ENCODE measurements at places on chromosomes 7 and 10.

GRCh38 chr7:24601600-24601999, 28.3 kb downstream of the PALS2 start:
- no peak for DNase-seq

- no peak for DNase-seq
These were observed 9.4 kb upstream of the GATA3 start for GRCh38 chr10:8044908-8045725.

DNA sequence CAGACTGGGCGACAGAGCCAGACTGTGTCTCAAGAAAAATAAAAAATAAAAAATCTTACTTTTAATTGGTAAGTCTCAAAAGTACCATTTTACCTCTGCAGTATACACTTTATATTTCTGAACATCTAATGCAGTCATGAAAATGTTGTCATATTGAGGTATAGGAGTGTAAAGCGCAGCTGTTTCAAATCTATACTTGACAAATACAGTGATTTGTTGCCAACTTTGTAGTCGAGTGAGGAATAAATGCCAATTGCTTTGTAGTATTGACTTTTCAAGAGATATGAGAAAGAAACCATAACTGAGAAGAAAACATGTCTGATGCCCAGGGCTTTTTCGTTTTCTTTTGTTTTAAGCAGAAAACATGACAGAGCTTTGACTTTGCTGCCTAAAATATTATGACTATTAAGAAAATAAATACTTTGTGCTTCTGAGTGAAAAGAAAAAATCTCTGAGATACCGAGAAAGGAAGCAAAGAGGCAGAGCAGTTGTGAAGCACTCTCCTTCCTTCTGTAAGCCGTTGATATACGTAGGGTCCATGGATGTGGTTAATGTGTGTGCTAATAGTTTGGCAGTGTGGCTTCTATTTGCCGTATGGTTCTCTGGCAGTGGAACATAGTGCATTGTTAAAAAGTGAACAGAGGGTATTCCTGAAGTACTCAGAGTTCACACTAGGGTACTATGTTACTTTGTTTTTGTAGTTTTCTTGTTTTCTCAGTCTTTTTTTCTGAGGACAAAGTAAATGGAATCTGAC, 38.2 kb downstream of the AVL9 start:
- no peak for DNase-seq

DNA sequence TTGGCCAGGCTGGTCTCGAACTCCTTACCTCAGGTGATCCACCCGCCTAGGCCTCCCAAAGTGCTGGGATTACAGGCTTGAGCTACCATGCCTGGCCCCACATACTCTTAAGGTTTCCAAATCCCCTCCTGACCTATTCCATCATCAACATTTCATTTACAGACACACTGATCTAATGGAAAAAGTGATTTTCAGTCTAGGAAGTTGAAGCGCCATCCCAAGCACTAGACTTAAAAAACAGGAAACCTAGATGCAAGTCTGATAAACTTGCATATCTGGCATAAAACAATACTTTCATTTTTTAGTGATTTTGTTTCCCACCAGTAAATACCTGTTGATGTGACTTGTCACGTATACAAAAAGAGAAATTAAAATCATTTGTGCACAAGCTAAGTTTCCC, 44.0 kb downstream of the DNMBP start:
- no peak for DNase-seq

DNA sequence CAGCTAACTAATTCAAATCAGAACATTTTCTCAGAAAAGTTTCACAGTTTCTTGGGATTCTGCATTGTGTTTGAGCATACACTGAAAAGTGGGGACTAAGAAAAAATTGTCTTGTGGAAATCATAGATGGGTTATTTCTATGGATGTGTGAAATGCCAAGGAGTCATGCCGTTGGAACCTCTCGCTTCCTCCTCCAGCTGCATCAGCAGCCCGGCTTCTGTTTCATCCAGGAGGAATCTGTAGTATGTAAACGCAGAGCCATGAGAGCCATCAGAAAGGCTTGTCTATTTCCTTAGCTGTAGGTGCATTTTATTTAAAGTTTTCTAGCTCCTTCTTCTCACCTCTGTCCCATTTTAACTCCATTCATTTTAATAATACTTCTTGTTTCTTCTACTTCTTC, 1144.1 kb downstream of the GATA3 start:
- DNase-seq = no peak

DNA sequence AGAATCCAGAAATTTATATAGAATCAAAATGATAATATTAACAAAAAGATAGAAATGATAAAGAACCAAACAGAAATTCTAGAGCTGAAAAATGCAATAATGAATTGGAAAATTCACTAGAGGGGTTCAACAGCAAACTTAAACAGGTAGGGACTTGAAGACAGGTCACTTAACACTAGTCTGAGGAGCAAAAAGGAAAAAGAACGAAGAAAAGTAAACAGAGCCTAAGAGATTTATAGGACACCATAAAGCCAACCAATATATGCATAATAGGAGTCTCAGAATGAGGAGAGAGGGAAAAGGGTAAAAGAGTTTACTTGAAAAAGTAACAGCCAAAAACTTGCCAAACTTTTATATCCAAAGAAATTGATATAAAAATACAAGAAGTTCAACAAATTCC, 44.3 kb upstream of the RET start:
- DNase-seq = no peak

DNA sequence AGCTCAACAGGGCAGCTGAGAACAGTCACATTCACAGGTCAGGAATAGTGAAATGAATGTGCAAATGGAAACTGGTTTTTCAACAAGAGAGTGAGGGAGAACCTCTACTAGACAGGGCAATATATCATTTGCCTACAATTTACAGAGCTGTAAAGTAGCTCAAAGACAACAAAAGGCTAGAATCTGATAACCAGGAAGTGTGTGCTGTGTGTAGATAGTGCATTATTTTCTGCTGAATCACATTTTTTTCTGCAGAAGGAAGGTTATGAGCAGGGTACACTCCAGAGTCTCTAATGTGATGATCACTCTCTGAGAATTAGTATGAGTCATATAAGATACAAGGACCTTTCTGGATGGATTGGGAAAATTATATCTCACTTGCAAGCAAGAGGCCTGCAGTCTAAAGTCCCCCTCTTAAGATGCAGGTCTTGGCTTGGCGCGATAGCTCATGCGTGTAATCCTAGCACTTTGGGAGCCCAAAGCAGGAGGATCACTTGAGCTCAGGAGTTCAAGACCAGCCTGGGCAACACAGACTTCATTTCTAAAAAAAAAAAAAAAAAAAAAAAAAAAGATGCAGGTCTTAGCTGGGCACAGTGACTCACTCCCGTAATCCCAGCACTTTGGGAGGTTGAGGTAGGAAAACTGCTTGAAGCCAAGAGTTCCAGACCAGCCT, 59.9 kb upstream of the COBL start:
- DNase-seq = no peak

- DNase-seq = no peak
These were observed 185.2 kb downstream of the WDR37 start for GRCh38 chr10:1241322-1241890.

- no peak for DNase-seq
These were observed 51.8 kb upstream of the FAM133B start for GRCh38 chr7:92641921-92642511.

GRCh38 chr7:13111230-13111629, 423.8 kb downstream of the ARL4A start:
- no peak for DNase-seq

- no peak for DNase-seq
These were observed 494.0 kb downstream of the TNS3 start for GRCh38 chr7:47087866-47088265.

GRCh38 chr7:127976056-127976737, 55.0 kb downstream of the LRRC4 start:
- DNase-seq = no peak

DNA sequence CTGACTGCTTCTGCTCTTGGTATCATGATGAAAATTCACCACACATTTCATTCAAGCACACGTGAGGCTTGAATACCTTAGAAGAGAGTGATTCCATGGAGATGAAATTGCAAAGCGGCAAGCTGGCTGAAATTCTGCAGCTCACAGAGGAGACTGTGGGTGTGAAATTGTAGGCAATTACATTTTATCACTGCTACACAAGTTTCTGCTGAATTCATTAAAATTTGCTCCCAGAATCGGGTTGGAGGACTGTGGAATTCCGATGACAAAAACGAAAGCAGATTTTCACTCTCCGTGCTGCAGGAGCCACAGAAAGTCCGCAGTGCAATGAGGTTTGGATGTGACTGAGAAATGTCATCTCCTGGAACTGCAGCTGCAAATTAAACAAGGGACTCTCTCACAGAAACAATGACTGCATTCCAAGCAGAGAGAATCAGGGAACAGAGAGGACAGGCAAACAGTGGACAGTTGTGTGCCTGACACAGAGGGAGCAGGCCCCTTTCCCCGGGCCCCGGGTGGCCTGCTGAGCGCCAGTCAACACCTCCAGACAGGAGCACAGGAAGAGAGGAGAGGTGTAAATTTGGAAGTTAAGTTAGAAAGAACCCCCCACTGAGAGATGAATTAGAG, 109.1 kb downstream of the C10orf90 start:
- DNase-seq = no peak

DNA sequence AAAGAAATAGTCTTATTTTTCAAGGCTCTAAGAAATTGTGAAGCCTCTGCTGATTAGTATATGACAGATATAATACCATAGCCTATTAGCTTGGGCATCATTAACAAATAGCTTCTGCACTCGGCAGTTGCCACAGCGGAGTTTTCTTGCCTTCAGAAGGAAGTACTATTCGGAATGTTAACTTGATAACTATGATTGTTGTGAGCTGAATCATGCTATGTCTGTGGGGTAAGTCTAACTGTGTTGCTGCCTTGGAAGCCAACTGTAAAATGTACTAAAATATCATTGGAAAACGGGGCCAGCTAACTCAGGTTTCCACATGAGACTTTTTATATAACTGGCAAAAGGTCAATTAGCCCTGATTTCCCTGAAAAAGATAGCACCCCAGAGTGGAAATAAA, 93.2 kb downstream of the TWIST1 start:
- no peak for DNase-seq

- no peak for DNase-seq
These were observed 25.9 kb downstream of the ADAMTS14 start for GRCh38 chr10:70698211-70698610.

DNA sequence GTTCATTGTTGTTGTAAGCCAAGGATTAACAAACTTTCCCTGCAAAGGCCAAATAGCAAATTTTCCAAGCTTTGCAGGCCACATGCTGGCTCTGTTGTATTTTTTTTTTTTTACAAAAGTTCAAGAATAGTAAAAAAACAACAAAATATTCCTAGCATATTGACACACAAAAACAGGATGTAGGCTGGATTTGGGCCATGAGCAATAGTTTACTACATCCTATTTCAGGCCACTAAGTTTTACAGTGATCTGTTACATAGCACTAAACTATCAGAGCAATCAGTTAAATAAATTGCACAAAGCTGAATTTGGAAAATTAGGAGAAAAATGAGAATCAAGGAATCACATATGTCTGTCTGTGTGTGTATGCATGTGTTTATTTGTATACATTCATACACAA, 491.8 kb upstream of the GHITM start:
- no peak for DNase-seq

DNA sequence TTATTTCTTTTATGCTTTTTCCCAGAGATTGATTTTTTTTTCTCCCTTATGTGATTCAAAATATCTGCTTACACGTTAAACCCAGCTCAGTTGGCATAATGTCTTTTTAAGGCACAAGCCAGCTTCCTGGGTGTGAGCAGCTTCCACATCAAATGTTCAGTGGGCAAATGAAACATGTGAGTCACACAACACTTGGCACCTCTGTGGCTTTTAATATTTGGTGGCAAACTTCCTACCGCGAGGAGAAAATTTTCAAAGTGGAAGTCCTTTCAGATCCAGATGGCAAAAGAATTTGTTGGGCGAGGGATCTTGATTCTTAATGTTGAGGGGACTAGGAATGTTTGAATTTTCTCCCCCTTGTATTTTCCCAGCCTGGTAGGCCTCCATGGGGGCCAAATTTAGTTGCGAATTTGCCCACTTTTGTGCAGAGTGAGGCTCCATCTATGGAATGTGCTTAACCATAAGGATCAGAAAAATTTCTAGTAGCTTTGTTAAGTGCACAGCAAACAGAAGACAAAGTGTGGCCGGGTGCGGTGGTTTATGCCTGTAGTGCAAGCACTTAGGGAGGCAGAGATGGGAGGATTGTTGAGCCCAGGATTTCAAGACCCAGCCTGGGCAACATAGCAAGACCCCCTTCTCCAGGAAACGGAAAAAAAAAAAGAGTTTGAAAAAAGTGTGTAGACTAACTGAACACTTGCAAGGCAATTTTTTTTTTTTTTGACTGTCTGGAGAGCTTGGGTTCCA, 31.0 kb downstream of the CUX1 start:
- DNase-seq = no peak

GRCh38 chr10:132279873-132280645, 27.7 kb downstream of the STK32C start:
- no peak for DNase-seq

GRCh38 chr7:74453322-74454011, at the start of gene GTF2IRD1:
GTF2IRD1 (plus strand) TSS chr7:74453906; CDS start chr7:74508081, 54,175 bp downstream.
- DNase-seq = peak; percentile 30

- no peak for DNase-seq
These were observed 212.2 kb downstream of the PCLO start for GRCh38 chr7:82950436-82950835.

- no peak for DNase-seq
These were observed 278.6 kb downstream of the ARHGAP12 start for GRCh38 chr10:31650010-31650409.

DNA sequence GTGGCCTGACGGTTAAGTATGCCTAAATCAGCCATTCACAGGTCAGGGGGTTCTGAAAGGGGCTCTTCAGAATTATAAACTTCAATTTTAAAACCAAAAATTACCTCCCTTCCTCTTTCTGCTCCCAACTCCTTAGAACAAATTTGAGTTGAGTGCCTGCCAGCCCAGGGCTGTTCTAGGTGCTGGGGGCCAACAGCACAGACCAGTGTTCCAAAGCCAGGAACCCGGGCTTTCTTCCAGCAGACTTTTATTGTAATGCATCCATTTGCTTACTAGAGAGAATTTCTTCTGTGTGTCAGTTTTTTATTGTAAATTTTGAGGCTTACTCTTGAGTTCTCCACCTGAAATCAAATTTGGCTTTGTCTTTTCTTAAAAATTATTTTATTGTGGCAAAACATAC, 238.5 kb downstream of the CACNB2 start:
- DNase-seq = no peak

DNA sequence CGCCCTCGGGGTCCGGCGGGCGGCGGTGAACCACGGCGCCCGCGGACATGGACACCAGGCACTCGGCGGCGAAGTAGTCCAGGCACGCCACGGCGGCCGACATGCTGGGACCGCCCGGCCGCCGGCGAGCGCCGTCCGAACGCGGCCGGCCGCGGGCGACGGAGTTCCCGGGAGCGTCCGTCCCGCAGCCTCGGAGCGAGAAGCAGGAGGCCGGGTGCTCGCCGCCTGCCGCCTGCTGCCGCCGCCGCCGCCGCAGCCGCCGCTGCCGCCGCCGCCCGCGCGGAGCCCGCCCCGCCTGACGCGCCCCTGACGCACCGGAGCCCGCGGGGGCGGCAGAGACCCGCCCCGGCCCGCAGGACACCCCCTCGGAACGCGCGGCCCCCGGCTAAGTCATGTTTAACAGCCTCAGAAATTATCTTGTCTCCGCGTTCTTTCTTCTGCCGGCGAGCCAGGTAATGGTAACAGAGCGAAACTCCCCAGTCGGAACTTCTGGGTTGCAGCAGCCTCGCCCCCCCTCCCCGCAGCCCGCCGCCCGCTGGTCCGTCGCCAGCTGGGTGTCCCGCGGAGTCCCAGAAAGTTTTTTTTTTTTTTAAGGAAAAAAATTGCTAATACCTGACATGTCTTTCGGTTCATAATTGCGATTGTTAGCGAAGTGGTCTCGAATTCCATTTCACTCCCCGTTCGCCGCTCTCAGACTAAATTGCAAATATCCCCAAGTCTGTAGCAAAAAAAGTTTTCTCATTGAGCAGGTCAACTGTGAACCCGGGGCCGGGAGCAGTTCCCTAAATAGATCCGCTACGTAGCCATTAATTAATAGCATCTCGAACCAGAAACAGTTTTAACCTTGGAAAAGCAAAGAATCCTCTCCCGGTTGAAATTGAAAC, at the start of gene KLF14:
KLF14 (minus strand) TSS at position 277 of the 884 bp plus-strand sequence; CDS start at position 103, 174 bp downstream.
- peak; percentile 11 for DNase-seq
